ENCODE measurements at places on chromosomes 3 and 15.
A peak's percentile ranks its signal among the peaks of the same experiment; 100 is the strongest.

GRCh38 chr3:124832782-124833709 lies 54.1 kb downstream of the ITGB5 start:
- no peak for DNase-seq

DNA sequence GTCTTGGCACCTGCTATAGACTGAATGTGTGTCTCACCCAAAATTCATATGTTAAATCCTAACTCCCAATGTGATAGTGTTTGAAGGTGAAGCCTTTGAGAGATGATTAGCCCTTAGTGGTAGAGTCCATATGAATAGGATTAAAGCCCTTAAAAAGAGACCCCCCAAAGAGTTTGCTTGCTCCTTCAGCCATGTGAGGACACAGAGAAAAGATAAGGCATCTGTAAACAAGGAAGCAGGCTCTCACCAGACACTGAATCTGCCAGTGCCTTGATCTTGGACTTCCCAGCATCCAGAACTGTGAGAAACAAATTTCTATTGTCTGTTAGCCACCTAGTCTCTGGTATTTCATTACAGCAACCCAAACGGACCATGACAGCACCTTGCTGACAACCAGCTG lies 16.6 kb downstream of the KPNA1 start:
- no peak for DNase-seq

- DNase-seq, result no peak
Observed at GRCh38 chr3:47404431-47404876, 23.6 kb downstream of the PTPN23 start.

DNA sequence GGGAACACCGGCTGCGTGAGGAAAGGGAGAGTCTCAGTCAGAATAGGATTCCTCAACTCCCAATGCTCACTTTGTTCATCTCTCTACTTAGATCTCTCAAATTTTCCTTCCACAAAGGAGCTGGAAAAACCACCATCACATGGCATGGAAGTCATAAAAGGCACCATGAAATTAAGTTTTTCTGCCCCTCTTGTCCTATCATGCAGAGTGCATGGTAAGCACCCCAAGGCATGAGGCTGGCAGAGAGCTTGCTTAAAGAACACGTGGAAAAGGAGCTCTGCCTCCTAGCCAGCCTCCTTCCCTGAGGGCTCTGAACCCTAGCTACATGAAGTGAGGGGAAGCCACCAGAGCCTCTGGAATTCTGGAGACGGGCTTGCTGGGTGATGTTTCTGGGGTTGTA lies 17.8 kb downstream of the STIMATE start:
- no peak for DNase-seq

DNA sequence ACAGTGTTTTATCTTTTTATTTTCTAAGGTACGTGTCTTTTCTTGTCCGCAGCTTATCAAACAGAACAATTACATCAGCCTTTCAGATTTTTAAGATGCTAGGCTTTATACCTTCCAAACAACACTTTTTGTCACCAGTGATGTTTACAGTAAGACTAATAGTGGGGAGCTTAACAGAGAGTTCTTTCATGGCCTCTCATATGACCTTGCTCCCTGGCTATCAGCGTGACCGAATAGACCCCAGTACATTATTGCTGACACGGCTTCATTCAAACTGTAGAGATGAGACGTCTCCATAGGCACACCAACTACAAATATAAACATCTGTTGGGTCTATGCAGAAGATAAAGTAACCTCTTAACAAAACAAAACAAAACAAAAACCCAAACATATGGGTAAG lies 477.6 kb upstream of the KCNMB2 start:
- DNase-seq, result no peak

- no peak for DNase-seq
Observed at GRCh38 chr15:35691891-35692867, 146.2 kb upstream of the DPH6 start.

DNA sequence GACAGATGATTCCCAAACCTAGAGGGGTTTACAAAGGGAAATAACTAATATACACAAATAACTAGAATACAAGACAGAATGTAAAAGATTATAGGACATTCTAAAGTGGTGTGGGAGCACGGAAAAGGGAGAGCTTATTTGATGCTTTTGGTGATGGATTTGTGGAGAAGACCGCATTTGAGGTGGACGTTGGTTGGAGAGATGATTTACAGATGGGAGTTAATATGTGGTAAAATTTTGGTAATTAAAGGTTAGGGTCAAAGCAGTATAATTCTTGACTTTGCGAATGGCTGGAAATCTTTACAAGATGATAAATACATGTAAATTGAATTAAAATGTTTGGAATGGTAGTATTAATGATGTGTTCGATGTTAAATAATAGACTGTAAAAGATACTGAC lies 1.2 kb downstream of the KNL1 start:
- no peak for DNase-seq

GRCh38 chr3:32421185-32421584 lies 29.5 kb downstream of the CMTM7 start:
- no peak for DNase-seq

DNA sequence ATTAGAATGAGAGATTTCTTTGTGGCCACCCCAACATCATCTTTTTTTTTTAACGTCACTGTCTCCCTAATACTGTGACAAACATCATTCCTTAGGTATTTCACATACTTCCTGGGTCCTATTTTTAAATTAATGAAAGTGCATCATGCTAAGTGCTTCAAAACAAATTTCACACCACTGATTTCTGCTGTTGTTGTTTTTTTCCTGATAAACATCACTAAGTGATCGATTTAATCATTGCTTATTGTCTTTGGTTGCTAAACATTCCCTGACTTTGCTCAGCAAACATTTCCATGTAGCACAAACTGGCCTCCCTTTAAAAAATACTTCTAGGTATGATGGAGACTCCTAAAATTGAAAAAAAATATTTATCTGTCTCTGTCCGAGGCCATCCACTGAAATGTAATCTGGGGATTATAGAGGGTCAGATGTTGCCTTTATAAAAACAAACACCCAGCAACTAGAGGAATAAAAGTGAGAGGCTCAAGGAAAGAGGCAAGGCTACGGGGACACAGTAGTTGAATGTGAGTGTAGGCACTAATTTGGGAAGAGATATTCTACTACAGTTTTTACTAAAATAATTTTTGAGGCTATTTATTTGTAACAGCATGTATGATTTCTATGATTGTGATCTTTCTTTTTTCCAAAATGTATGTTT lies 20.5 kb upstream of the LMOD3 start:
- no peak for DNase-seq

DNA sequence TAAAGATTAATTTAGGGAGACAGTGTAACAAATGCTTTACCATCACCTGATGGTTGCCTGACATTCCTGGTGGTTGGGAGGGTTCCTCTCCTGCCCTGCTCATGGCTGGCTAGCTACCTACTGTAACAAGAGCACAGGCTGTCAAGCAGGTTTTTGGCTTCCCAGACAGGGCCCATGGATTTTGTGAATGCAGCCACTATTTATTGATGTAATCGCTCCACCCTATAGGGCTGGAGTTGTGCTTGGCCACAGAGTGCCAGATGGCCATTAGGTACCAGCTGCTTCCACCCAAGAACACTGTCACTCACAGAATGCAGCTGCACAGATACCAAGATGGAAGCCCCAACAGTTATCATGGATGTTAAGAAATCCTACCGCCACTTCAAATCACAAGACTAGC lies 31.0 kb upstream of the KLHL25 start:
- DNase-seq, result no peak

DNA sequence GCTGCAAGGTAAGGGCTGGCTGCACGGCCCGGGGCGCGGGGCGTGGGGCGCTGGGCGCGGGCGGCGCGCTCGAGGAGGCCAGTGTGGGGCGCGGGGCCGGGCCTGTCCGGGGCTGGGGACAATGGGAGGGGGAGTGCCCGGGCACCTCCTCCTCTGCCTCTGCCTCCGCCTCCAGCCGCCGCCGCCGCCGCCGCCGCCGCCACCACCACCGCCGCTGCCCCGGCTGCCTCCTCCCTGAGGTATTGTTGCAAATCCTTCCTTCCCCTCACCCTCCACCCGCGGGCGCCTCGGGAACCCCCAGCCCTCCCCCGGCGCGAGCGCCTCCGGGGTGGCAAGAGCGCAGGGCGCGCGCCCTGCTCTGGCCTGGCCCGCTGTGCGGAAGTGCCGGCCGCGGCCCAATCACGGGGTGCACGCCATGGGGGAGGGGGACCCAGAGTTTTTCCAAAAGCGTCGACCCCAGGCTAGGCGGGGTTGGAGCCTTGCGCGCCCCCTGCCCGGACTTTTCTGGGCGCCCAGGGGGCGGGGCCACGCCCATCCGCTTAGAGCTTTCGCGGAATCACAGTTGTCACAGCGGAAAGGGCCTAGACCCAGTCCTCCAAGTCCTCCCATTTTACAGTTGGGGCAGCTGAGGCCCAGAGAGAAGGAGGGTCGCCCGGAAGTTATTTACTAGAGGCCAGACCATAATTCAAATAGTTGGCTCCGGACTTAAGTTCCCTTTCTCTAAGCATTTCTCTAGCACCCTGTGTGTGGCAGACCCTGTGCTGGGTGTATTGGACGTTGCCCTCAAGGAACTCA lies at the start of gene LPP:
LPP (plus strand) TSS at position 144 of the 795 bp plus-strand sequence. CDS start 251,964 bp downstream, outside the sequence.
- DNase-seq, result peak; percentile 79

GRCh38 chr3:12793701-12794100 lies 2.8 kb upstream of the CAND2 start:
- DNase-seq, result no peak

GRCh38 chr3:14472471-14473351 lies 67.4 kb downstream of the GRIP2 start:
- DNase-seq, result no peak

- no peak for DNase-seq
Observed at GRCh38 chr3:32310918-32311839, 72.7 kb downstream of the CMTM8 start.

DNA sequence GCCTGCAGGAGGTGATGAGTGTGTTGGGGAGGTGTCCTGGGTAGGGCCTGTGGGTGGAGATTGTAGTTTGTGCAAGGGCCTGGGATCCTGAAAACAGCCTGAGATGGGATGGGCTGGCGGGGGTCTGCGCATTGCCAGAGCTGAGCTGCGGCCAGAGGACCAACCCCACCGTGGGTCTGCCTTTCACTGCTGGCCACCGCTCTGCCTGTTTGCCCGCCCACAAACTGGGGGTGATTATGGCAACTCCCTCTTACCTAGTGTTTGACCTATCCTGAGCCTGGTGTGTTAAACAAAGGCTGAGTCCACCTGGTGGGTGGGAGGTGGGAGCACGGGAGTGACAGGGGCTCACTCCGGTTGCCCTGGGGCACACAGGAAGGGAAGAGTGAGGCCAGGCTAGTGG lies 9.8 kb downstream of the ABTB1 start:
- DNase-seq, result no peak

DNA sequence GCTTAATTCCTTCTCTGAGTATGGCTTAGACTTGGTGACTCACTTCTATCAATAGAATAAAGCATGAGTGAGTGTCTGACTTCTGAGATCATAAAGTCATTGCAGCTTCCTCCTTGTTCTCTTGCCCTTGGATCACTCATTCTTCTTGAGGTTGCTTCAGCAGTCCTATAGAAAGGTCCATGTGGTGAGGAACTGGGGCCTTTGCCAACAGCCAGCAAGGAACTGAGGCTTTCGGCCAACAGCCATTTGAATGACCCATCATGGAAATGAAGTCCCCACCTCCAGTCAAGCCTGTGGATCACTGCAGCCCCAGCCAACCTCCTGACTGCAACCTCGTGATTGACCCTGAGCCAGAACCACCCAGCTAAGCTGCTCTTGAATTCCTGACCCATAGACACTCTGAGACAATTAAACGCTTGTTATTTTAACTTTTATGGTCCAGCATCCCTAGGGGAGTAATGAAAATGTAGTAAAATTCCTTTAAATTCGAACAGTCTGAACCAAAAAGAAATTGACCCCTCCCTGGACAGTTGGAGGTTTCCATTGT lies 84.5 kb downstream of the WDR76 start:
- no peak for DNase-seq

DNA sequence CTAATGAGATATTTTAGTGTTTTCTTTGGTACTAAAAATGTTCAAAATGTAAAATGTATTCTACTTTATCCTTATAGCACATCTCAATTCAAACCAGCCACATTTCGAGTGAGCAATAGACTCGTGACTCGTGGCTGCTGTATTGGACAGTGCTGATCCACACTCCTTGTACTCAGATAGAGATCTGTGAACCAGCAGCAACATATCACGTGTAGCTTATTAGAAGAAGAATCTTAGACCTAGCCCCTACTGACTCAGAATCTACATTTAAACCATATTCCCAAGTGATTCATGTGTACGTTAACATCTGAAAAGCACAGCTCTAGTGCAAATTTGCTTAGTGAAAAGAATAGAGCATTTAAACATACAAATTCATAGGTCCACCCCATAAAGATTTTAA lies 130.9 kb downstream of the IL1RAP start:
- no peak for DNase-seq

- DNase-seq, result no peak
Observed at GRCh38 chr3:69014022-69014580, 617 bp upstream of the EOGT start.

- no peak for DNase-seq
Observed at GRCh38 chr3:78660957-78661356, 1106.8 kb downstream of the ROBO1 start.

GRCh38 chr15:88655800-88656488 lies 17.1 kb downstream of the ISG20 start:
- DNase-seq, result no peak

GRCh38 chr3:17672506-17672905 lies 69.9 kb downstream of the TBC1D5 start:
- no peak for DNase-seq

GRCh38 chr3:46400000-46400734 lies 6.7 kb downstream of the CCR5AS start:
- DNase-seq, result no peak

Data from OCI-LY7 (cell line).